ENCODE measurements at places on chromosomes 7 and 10.

DNA sequence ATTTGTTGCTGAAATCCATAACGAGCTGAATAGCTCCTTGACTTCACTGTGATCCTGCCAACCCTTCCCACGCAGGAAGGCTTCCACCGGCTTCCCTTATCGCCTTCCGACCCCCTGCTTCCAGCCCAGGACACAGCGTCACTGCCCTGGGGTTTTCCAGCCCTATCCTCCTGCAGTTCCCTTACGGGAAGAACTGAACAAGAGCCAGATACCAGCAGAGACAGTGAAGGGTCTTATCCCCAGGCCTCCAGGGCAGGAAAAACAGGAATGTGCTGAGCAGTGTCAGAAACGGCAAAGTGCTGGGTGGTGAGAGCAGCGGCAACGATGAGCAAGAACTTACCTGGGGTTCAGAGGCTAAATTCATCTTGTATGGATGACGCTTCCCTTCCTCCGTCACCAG is 22.4 kb downstream of the PDLIM1 start:
- no peak for DNase-seq

DNA sequence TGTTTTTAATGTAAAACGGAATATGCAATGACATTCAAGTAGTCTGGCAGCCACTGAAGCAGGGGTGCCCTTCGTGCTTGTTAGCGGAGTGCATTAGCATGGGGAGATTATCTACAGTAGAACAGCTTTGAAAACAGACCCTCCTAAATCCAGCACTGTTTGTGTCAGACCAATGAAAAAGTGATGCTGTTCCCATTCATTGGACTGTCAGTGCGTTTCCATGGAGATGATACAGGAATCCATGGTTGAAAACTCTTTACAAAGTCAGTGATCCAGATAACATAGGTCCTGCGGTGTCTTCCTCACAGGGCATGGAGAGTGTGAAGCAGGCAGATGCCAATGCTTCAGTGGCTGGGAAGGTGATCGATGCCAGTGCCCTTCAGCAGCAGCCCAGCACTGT is 73.6 kb downstream of the ITGB8 start:
- DNase-seq = no peak

- DNase-seq = no peak
Observed at GRCh38 chr7:48587475-48587874, 336.9 kb upstream of the CDC14C start.

DNA sequence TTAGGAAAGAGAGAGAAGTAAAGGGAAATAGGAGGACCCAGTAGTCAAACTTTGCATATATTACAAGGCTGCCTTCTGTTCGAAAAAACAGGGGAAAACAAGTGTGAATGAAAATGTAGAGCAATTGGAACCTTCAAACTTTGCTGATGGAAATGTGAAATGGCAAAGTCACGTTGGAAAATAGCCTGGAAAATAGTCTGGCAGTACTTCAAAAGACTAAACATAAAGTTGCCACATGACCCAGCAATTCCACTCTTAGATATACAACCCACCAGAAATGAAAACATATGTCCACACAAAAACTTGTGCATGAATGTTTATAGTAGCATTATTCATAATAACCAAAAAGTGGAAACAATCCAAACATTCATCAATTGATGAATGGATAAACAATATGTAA is 78.6 kb upstream of the IFRD1 start:
- DNase-seq = no peak

DNA sequence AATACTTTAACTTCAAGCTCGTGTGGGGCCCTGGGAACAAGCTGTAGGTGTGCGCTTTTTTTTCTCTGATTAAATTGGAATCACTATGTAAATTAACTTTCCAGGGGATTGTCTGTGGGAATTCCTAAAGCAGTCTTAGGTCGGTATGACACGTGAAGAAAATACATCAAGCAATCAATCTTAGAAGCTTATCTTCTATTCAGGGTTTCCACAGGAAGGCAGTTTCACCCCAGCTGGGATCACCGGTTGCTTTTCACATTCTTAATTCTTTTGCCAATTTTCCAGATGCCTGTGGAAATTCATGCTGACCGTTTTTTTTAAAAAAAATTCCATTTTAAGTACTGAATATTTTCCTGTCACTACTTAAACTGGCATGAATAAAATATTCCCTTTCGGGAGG is 41.9 kb downstream of the CAMK1D start:
- no peak for DNase-seq

DNA sequence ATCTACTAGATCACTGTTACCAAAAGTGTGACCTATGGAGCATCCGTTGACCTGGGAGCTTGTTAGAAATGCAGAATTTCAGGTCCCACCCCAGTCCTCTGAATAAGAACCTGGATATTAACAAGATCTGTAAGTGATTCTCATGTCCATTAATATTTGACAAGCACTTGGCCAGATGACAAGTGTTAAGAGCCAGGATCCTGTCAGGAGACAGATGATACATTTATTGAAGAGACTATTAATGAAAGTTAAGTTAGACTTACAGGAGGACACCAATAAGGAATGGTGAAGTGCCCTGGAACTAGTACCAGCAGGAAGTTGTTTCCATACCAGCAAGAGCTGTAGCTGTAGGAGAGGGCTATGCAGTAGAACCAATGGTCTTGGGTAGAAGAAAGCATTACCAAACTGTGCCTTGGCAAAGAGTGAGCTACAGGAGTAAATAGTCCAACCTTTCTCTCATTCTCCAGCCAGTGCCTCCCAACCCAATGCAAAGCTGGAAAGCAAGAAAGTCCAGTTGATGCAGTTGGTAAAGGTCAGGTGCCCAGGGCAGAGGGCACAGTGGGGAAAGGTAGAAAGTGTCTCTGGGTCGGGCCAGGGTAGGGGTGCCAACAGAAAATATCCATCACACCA is 35.3 kb upstream of the ADD3 start:
- DNase-seq = no peak

DNA sequence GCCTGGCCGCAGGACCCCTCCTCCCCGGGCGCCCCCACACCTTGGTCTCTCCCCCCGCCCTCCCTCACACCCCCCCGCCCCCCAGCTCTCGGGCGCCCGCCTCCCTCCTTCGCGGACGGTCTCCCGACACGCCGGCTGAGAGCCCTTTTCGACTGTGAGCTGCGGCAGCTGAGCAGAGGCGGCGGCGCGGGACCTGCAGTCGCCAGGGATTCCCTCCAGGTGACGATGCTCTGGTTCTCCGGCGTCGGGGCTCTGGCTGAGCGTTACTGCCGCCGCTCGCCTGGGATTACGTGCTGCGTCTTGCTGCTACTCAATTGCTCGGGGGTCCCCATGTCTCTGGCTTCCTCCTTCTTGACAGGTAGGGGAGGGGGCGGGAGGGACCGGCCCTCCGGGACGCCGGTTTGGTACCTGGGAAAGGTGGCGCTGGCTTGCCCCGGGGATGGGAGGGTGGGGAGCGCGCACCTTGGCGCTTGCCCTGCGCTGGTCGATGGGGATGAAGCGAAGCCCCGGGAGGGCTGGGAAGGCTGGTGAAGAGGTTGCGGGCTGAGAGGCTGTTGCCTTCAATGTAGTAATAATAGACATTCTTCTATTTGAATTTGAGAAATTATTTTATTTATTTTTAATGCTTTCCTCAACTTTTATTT is at the start of gene BMPER:
Gene BMPER (plus strand): TSS at position 151 of the 644 bp plus-strand sequence. CDS start 75 bp downstream, at position 226.
- peak; percentile 78 for DNase-seq

- no peak for DNase-seq
Observed at GRCh38 chr10:116105264-116105663, 167.7 kb downstream of the GFRA1 start.

- no peak for DNase-seq
Observed at GRCh38 chr10:48505394-48506112, 99.3 kb downstream of the ARHGAP22 start.

- peak; percentile 51 for DNase-seq
Observed at GRCh38 chr7:121639705-121640104, 233.3 kb upstream of the PTPRZ1 start.

GRCh38 chr10:123355748-123356481 is 201.7 kb downstream of the BUB3 start:
- DNase-seq = no peak

GRCh38 chr7:10973942-10974911 is 555 bp downstream of the PHF14 start:
- DNase-seq = no peak

GRCh38 chr7:8638076-8638475 is 204.7 kb downstream of the NXPH1 start:
- DNase-seq = peak; percentile 96

GRCh38 chr7:137316648-137317353 is 26.7 kb downstream of the PTN start:
- DNase-seq = no peak

GRCh38 chr10:71725998-71726579 is 6.5 kb upstream of the C10orf105 start:
- no peak for DNase-seq

- no peak for DNase-seq
Observed at GRCh38 chr10:27258838-27259812, 18.5 kb upstream of the ACBD5 start.

DNA sequence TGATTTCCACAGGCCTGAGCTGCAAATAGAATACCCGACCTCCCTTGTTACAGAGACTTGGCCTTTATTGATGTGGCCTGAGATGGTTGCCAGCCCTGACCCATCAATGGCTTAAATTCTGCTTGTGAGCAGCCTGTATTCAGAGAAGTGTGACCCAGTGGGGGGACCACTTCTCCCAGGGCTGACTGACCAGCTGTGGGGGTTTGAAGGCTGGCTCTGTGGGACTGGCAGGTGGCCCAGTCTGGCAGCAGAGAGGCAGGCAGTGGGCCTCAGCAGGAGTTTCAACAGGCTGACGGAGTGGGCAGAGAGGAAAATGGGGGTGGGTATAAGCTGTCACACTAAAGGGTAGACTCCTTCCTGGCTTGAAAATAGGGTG is 12.2 kb upstream of the PPIF start:
- peak; percentile 34 for DNase-seq

DNA sequence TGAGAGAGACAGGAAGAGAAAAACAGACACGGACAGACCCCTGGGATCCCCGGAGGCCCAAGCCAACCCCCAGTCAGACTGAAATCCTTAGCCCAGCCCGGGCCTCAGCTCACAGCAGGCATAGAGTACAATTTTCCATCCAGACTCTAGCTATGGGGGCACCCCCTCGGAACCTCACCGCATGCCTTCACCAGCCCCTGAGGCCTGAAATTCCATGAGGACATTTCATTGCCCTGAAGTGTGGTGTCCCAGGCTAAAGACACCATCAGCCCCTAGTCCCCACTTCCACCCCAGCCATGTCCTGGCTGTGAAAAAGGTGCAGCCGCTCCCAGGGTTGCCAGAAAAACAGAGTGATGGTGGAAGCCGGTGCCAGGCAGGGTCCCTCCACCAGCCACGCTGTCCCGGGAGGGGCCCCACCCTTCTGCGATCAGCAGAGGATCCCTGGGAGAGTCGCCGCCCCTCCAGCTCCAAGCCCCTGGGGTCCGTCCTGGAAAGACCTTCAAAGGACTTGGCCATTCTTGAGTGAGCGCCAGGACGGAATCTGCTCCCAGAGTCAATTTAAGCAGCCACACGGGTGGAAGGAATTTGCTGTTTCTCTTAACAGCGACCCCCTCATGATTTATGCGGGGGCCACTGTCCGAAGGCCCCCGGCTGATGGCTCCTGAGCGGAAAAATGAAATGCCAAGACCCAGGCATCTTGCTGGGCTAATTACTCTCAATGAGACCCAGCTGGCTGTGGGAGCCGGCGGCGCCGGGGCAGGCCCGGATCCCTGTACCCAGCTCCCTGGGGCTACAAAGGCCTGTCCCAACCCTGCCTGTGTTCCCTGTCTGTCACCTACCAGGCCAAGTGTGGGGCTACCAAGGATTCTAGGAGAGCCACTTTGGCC is 23.2 kb downstream of the MYL10 start:
- DNase-seq = no peak

- no peak for DNase-seq
Observed at GRCh38 chr10:13959443-13960359, 371.0 kb downstream of the FRMD4A start.

GRCh38 chr7:142927085-142927745 is 6.3 kb downstream of the TRPV5 start:
- DNase-seq = no peak

DNA sequence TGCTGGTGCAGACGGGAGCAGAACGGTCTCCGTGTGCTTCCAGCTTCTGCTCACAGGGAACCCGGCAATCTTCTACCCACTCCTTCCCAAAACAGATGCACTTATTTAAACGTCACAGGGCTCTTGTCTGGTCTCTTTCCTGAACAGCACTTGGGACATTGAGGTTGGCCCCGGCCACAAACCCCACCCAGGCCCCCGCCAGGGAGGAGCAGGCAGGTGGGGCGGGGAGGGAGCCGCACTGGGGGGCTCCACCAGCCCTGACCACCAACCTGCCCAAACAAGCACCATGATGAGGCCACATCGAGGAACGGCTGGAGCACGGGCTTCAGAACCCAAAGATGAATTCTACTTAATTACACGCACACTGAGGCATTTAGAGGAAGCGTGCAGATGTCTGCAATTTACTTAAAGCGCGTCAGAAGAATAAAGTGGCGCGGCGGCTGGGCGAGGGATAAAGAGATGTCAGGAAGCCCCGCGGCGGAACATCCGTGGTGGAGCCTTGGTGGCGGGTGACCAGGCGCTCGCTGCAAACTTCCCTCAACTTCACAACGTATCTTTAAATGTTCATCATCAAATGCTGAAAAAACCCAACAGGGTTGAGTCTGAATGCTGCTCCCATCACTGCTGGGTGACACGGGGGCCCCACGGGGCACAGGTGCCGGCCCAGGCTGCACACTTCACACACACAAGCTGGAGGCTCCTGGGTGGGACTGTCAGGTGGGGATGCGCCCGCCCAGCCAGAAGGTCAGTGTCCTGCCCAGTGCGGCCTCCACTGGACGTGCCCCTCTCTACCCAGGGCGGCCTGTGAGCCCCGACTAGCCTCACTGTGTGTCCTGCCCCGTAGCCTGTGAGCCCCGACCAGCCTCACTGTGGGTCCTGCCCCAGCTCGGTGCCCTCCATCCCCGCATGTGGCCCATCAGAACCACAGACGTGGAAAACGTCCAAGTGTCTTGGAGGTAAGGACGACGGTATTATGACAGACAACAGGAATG is 279.2 kb downstream of the MAD1L1 start:
- DNase-seq = no peak
